ENCODE measurements at places on chromosomes 4 and X.
A peak's percentile ranks its signal among the peaks of the same experiment; 100 is the strongest.

DNA sequence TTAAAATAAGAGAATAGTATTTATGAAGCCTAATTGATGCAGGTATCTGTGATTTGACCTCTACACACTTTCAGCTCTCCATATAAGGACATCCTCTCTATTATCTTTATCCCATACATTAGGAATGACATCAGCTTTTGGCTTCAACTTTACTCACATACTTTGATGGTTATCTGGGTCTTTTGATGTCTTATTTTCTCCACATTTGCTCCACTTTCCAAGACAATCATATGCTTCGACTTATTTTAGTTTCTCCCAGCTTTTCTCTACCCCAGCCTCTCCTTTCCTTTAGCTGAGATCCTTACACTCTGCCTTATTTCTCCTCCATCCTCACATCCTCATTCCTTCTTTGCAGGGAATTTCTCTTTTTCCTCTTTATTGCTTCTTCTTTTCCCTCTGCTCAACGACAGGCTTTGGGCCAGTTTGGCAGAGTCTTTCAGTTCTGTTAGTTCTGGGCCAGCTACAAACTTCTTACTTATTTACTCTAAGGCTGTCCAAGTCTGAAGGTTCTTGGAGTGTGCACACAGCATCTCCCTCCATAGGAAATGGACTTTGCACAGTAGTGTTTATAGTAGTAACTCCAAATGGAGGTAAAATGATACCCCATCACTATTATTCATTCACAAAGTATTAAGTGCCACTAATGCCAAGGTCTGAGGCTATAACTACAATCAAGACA is 50.5 kb downstream of the SLC4A4 start:
- DNase-seq: no peak

GRCh38 chr4:84582988-84583875 is at the start of gene CDS1:
Gene CDS1, plus strand, starts transcription at chr4:84583127. Its CDS starts 275 bp downstream, at chr4:84583402.
- no peak for DNase-seq

GRCh38 chrX:14899607-14900006 is 26.4 kb downstream of the MOSPD2 start:
- DNase-seq: peak; percentile 39

- DNase-seq: no peak
Measured at GRCh38 chr4:1623400-1623799, 60.7 kb downstream of the FAM53A start.

DNA sequence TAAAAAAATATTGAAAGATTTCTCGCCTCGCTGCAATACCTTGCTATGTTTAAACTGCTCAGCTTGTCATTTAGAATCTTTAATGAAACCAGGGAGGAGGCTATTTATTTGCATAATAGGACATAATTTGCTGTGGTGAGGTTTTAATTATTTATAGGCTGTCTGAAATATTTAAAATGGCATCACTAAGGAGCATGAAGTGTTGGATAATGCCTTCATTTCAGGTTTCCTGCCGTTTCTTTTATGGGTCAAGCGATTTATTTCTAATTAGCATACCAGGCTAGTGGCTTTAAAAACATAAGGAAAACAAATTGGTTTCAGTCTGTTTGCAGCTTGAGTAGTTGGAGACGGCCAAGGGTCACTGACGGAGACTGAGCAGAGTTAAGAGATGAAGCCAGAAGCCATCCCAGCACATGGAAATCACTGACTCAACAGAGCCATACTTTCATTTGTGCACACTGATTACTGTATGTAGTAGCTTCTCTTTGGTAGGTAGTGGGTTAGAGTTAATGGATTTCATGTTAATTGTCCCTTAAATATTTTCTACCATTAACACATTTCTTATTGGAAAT is 1962.4 kb upstream of the TENM3 start:
- no peak for DNase-seq

DNA sequence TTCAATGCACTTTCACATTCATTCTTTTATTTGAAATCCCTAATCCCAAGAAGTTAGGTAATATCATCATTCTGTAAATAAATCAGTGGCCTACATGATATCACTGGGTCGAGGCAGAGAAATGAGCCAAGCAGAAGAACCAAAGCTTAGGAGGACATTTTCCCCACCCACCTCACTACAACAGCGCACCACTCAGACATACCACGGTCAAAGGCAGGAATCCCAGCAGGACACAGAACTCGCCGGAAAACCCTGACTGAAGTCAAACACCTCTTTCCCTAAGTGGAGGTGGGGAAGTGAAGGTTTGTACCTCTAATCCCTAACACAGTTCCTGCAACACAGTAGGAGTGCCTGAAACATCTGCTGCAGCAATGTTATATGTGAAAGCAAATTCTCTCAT is 21.5 kb downstream of the RELL1 start:
- no peak for DNase-seq

- DNase-seq: no peak
Measured at GRCh38 chr4:88277711-88278225, 6.6 kb downstream of the PPM1K start.

DNA sequence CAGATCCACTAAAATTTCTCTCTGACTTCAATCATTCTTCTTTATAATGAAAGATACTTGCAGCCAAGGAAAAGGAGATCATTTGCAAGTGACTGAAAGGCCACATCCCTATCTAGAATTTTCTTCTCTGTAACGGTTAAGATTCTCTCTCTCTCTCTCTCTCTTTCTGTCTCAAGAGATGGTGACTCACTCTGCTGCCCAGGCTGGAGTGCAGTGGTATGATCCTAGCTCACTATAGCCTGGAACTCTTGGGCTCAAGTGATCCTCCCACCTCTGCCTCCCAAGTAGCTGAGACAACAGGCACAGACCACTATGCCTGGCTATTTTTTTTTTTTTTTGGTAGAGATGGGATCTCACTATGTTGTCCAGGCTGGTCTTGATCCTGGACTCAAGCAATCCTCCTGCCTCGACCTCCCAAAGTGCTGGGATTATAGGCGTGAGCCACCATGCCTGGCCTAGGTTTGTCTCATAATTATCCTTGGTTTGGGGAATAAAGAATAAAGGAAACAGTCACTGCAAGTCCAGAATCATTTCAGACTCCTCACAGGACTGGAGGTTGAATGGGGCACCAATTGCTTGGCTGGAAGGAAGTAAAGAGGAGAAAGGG is 33.3 kb upstream of the GALNT7 start:
- DNase-seq: peak; percentile 53

DNA sequence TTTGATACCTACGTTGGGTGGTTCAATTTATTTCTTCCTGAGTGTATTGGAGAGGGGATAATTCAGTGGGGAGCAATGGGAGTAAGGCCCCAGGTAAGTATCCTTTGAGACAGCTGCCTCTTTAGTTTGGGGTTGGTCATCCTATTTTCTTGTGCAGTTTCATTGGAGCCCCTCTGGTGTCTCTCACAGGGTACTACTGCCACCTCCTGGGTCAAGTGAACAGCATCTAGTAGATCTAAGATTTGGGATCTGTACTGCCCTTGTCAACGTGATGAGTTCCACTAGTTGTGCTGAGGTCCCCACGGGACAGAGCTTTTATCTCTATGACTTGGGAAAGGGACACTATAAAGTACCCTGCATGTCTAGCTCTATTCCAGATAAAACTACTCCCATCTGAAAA is 80.6 kb downstream of the PBDC1 start:
- no peak for DNase-seq

GRCh38 chrX:9122519-9123245 is 88.8 kb upstream of the FAM9B start:
- DNase-seq: peak; percentile 5

- DNase-seq: no peak
Measured at GRCh38 chr4:182219411-182220056, 23.7 kb upstream of the TENM3 start.

DNA sequence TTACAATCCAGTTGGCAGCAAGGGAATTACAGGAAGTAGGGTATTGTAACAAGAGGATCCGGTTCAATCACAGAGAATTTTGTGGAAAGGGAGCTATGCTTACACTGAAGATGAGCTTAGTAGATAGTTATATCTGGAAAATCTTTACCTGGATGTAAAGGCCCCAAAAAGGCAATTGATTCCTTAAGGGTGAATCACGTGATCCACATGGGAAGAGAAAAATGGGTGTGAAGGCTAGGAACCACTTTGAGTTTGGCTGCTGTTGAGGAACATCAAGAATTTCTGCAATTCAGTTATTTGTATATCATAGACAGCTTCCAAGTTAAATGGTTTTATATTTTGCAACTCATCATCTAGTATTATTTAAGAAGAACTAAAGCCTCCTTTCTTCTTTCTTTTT is 194.0 kb upstream of the ARHGAP24 start:
- DNase-seq: no peak

DNA sequence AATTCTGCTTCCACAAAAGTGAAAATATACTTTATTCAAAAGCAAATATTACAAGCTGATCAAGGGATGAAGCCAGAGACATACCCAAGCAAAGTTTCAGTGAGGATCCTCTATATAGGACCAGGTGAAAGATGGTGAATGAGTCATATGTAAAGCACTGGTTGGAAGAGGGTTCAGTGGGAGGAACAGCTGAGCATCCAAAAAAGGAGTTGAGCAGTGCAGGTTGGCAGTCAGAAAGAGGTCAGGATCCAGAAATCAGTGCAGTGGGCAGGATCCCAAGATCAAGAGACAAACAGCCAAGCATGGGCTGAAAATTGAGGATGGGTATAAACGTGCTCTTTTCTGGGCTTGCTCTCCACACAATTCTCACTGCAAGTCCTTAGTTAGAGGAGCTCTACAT is 30.3 kb downstream of the OTC start:
- DNase-seq: no peak

- DNase-seq: no peak
Measured at GRCh38 chrX:79368441-79368840, 1.3 kb upstream of the ITM2A start.

DNA sequence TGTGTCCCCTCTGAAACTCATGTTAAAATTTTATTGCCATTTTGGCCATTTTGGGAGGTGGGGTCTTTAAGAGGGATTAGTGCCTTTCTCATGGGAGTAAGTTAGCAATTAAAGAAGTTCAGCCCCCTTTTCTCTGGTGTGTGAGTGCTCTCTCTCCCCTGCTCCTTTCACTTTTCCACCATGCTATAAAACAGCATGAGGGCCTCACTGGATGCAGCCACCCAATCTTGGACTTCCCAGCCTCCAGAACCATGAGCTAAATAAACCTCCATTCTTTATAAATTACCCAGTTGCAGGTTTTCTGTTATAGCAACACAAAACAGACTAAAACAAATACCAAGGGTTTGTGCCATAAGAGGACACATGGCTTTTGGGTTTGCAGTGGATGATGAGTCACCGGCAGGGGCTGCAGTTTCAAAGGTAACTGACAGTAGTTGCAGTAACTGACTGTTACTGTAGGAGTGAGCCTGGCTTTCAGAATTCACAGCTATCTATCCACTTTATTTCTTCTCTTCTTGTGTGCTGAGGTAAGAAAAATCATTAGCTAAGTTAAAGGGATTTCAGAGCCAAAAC is 121.5 kb downstream of the PPEF1 start:
- DNase-seq: peak; percentile 28

DNA sequence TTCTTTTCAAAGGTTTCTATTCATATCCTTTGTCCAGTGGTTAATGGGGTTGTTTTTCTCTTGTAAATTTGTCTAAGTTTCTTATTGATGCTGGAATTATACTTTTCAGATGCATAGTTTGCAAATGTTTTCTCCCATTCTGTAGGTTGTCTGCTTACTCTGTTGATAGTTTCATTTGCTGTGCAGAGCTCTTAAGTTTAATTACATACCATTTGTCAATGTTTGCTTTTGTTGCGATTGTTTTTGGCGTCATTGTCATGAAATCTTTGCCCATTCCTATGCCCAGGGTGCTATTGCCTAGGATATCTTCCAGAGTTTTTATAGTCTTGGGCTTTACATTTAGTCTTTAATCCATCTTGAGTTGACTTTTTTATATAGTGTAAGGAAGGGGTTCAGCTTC is 21.2 kb upstream of the UGT8 start:
- no peak for DNase-seq

DNA sequence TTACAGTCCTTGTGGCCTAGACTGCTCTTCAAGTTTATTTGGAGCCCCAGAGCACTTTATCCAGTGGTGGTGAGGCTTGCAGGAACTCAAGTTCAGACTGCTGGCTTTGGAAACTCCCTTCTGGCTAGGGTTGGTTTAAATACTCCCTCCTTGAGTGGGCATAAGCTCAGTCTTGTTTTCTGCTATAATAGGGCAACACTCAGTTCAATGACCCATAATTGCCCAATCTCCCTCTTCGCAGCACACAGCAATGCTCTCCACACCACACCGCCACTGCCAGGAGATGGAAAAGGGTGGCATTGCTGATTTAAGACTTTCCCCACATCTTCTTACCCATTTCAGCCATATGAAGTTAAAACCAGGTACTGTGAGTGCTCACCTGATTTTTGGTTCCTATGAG is 27.9 kb upstream of the USP38 start:
- no peak for DNase-seq

DNA sequence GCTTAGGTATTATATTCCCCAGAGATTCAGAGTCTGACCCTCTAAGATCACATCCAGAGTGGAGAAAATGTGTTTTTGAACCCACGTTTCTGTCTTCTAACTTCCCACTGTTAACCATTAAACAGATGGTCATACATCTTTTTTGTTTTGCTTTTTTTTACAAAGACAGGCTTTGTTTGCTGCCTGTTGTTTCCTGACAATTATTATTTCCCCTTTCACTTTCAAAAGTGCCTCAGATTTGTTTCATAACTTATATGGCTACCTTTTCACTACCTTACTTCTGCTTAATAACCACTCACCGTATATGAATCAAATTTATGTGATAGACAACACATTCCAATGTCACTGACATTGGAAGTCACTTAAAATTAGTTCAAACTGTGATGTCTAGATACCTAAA is 142.2 kb downstream of the HS3ST1 start:
- DNase-seq: no peak

- DNase-seq: no peak
Measured at GRCh38 chr4:68401231-68401630, 46.0 kb upstream of the TMPRSS11E start.

- no peak for DNase-seq
Measured at GRCh38 chr4:133982533-133983224, 218.9 kb downstream of the PABPC4L start.

- peak; percentile 5 for DNase-seq
Measured at GRCh38 chrX:126137899-126138298, 28.2 kb downstream of the DCAF12L2 start.

GRCh38 chr4:14837860-14838259 is 164.4 kb upstream of the CPEB2 start:
- DNase-seq: no peak

DNA sequence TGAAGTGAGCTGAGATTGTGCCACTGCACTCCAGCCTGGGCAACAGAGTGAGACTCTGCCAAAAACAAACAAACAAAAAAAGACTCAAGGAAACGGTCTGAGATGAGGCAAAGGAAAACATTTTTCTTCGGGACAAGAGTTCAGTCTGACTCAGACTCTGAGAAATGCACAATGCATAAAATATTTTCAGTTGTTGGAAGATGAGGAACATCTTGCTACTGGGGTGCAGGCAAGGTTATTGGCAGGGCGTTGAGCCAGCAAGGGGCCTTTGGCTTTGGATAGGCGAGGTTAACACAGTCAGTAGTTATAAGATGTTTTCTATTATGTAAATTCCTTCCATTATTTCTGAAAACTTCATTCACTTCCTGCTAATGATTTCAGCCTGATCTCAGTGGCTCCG is 96.1 kb upstream of the VCX start:
- DNase-seq: no peak

All from RCC 7860 (cell line).